Hindlimb muscle (tissue), 1 donor: ENCODE measurements at places on chromosomes 4 and X.

DNA sequence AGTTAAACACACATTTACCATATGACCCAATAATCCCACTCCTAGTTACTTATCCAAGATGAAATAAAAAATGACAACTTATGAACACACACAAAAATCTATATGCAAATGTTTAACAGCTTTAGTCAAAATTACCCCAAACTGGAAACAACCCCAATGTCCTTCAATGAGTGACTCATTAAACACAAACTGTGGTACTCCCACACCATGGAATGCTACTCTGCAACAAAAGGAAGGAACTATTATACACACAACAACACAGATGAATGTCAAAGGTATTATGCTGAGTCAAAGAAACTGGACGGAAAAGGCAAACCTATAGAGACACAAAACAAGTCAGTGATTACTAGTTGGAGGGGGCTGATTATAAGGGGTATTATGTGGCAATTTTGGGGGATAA, 40.5 kb downstream of the MED14 start:
- DNase-seq: no peak

GRCh38 chrX:29541038-29541437, 674.3 kb upstream of the MAGEB2 start:
- no peak for DNase-seq

DNA sequence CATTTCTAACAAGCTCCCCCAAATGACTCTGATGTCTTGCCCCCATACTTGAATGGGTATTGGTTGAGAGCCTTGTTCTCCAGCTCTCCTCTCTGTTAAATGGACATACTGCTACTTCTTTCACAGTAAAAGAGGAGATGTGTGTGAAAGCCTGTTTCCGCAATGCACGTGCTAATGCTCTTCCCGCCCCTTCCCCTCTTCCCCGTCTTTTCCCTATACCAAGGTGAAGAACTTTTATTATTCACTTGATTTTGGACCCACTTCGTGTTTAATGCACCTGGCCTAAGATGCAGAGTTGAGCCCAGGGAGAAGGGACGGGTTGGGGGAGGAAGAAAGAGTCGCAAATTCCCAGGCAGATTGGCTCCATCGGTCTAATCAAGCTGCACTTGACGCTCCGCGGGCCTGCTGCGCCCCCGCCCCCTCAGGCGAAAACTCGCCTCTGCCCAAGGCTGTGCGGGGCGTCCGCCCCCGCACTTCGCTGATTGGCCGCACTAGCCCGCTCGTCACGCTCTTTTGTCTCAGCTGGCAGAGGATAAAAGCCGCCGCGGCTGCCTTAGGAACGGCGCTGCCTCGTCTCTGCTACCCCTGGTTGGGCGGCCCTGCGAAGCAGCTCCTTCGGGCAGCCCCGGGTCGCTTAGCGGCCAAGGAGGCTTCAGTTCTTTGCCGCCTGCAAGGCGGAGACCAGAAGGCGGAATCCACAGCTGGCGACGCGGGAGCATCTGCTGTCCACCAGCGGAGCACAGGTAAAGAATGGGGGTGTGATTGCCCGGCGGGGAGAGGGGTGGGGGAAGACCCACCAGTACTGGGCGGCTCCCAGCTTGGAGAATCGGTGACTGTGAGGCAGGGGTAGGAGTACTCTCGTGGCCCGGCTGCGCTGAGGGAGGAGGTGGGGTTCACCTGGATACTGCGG, at the start of gene ZCCHC12:
ZCCHC12 (plus strand) TSS at position 562 of the 910 bp plus-strand sequence. CDS start 1,421 bp downstream, outside the sequence.
- peak; percentile 50 for DNase-seq

DNA sequence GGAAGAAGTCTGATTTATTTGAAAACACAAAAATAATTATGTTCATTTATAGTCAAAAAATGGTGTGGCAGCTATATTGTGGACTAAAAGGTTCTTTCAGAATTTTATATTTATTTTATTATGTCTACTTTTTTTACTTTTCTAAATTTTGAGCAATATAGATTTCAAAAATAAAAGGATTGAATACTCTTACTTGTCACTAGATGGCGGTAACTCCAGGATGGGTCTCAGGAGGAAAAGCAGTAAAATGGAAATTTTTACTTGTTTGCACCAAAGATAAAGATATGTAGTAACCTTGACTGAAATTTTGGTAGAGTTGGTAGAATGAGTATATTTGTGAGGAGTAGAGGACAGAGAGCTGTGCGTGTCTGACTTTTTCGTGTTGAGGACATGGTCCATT, 14.5 kb upstream of the DACH2 start:
- DNase-seq: no peak

GRCh38 chrX:47523713-47524166, 37.3 kb upstream of the ARAF start:
- DNase-seq: peak; percentile 6

- DNase-seq: no peak
Measured at GRCh38 chrX:38205039-38205438, 15.6 kb downstream of the SRPX start.

GRCh38 chr4:24335616-24336015, 248.7 kb downstream of the DHX15 start:
- DNase-seq: no peak
